CD4-positive, alpha-beta T cell treated with Interleukin-6 for 4 hours (primary cell): ENCODE measurements at places on chromosomes 5 and 9.
A peak's percentile ranks its signal among the peaks of the same experiment; 100 is the strongest.

DNA sequence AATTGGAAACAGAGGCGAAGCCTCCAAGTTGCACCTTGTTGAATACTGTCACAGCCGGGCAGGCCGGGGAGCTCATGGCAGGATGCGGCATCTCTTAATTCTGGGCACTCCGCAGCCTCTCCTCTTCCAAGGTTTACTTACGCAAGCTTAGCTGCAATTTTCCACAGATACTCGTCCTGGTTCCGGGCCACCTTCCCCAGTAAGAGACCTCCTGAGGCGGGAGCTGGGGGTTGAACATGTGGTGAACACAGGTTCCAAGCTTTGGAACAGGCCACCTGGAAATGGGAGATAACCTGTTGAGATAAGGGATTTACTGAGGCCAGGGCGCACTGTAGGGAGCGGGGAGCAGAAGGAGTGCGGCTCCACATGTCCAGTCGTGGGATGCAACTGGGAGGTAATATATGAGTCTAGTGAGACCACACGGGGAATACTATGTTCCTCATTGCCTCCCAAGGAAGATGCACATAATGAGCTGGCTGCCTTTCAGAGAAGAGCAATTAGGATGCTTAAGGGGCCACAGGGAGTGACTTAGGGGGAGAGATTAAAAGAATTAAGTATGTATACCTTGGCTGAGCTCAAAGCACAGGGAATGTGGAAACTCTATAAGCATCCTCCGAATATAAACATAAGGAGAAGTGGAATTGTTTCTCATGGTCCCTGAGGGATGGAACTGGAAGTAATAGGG, 335.2 kb downstream of the CWC27 start:
- DNase-seq: peak; percentile 9

DNA sequence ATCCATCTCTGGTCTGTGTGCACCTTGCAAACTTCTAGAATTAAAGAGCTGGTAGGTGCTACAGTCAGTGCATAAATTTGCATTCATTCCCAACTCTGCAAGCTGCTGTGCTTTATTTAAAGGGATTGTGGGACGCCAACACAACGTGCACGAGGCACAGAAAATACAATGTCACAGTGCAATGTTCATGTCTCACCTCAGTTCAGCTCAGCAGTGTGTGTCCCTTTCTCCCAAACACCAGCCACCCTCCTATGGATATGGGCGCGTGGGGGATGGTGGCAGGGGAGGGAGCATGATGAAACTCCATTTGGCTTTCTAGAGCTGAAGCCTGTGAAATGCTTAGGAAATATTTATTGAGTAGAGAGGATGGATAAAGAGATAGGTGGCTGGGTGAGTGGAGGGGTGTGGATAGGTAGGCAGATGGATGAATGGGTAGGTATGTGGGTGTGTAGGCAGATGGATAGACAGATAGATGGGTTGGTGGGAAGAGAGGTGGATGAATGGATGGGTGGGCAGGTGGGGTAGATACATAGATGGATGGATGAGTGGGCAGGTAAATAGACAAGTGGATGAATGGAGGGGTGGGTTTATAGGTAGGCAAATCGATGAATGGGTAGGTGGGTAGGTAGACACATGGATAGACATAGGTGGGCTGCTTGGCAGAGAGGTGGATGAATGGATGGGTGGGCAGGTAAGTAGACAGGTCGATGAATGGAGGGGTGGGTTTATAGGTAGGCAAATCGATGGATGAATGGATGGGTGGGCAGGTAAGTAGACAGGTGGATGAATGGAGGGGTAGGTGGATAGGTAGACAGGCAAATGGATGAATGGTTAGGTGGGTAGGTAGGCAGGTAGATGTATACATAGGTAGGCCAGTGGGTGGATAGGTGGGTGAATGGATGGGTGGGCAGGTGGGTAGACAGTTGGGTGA, 92.7 kb upstream of the FCN2 start:
- DNase-seq: no peak

- peak; percentile 59 for DNase-seq
Measured at GRCh38 chr9:34628656-34629490, at the start of gene ARID3C. Gene ARID3C, minus strand, starts transcription at chr9:34629066. Its CDS starts 1,052 bp downstream, at chr9:34628014.

GRCh38 chr5:140296289-140296688, 6.6 kb downstream of the PFDN1 start:
- no peak for DNase-seq

- DNase-seq: no peak
Measured at GRCh38 chr5:54981928-54982327, 3.5 kb downstream of the ESM1 start.

DNA sequence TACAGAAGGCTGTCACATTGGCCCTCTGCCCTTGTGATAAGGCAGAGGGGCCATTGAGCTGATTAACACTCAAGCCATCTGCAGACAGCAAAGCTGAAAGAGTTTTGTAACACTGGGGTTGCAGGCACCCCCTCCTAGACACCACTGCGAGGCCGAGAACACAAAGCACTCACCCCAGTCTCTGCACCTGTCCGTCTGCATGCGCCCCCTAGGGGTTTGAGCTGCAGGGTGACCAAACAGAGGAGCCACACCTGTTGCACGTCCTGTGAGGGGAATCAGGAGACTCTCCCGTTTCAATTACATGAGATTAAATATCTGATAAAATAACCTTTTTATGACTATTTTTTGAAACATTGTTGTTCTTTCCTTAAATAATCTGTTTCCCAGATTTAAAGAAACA, 1180.4 kb downstream of the CDH9 start:
- DNase-seq: no peak

GRCh38 chr5:34841816-34842215, 2.9 kb downstream of the TTC23L start:
- DNase-seq: no peak

- DNase-seq: no peak
Measured at GRCh38 chr5:173858021-173858669, 30.0 kb upstream of the CPEB4 start.

- no peak for DNase-seq
Measured at GRCh38 chr9:76219560-76220151, 174.6 kb downstream of the RFK start.

DNA sequence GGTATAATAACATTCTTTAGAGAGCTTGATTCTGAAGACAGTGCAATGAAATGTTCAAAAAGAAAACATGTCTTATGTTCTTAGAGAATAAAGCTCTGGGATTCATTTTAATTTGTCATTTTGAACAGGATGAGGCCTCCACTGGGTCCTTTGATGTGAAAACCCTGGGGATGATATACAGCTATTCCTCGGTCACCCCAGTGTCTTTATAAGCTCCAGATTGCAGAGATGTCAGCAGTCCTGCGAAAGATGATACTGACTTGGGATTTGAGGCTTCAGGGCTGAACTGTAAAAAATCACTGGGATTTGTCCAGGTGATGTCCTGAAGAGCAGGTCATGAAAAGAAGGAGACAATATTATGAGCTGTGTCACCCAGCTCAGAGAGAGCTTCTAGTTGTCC, 529.7 kb upstream of the ZNF608 start:
- no peak for DNase-seq

- DNase-seq: no peak
Measured at GRCh38 chr5:121497176-121497575, 354.5 kb upstream of the FTMT start.

- peak; percentile 41 for DNase-seq
Measured at GRCh38 chr9:33142535-33142934, 24.6 kb downstream of the B4GALT1 start.
